ENCODE measurements at places on chromosomes 5 and 9.

GRCh38 chr5:143920772-143921171 is 108.8 kb downstream of the HMHB1 start:
- DNase-seq: no peak

DNA sequence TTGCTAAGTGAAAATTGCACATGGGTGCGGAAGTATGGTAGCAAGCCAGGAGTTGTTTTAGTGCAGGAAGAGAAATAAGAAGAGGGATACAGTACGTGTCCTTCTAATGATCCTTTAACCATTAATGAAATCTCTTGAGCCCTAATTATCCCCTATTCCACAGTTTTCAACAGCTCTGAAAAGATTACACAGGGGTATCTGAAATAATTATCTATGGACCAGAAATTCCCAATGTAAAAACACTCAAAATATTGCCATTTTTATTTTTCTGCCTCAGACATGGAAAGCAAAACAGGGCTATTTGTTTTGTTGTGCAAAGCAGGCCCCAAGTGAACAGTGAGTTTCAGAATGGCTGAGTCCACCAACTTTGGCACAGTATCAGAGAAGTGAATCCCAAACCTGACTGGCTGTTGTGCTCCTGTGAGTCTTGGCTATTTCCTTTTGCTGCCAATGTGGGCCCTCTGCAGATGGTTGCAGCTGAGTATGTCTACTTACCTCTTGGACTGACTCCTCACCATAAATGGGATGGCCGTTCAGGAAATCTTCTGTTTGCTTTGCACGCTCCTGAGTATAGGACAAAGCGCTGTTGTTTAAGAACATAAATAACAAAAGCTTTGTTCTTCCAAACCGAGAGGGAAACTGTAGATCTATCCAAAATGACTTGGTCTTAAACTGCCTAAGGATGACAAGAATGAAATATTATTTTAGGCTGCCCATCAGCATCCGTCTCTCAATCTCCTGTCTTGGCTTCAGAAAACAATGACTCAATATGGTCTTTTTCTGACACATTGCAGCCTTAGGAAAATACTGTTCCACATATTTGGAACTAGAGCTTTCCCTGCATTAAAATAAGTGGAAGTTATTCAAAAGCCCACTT is 204.1 kb downstream of the DEPDC1B start:
- DNase-seq: no peak

DNA sequence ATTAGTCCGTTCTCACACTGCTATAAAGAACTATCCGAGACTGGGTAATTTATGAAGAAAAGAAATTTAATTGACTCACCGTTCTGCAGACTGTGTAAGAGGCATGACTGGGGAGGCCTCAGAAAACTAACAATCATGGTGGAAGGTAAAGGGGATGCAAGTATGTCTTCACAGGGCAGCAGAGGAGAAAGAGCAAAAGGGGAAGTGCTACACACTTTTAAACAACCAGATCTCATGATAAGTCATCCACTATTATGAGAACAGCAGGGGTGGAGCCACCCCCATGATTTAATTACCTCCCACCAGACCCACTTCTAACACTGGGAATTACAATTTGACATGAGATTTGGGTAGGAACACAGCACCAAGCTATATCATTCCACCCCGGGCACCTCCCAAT is 26.6 kb downstream of the FST start:
- no peak for DNase-seq

DNA sequence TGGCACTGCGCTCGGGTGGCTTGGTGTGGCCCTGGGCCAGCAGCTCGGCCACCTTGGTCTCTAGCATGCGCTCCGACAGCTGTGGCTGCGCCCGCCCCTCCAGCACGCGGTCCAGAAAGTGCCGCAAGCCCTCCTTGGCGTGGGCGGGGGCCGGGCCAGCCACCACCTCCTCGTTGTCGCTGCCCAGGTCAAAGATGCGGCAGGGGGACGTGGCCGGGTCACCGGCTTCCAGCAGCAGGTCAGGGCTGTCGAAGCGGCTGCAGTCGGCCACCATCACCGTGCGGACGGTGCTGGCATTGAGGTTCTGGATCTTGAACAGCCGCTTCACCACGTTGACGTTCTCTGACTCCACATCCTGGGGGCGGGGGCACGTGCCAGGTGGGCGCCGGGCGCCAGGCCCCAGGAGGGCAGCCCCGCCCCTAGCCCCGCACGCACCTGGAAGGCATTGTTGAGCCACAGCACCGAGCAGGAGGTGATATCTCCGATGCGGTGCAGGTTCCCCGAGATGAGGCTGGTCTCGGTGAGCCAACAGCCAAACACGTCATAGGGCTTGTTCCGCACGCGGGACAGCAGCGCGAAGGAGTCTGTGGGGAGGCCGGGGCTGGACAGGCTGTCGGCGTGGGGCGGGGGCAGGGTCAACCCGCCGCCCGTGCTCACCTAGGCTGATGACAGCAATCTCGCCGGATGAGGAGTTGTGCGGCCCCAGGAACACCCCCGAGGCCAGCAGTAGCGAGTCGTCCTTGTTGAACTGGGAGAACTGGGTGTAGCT is 2.2 kb downstream of the FBXW5 start:
- DNase-seq: no peak

- DNase-seq: no peak
Measured at GRCh38 chr5:75824323-75824722, 107.1 kb upstream of the POC5 start.

DNA sequence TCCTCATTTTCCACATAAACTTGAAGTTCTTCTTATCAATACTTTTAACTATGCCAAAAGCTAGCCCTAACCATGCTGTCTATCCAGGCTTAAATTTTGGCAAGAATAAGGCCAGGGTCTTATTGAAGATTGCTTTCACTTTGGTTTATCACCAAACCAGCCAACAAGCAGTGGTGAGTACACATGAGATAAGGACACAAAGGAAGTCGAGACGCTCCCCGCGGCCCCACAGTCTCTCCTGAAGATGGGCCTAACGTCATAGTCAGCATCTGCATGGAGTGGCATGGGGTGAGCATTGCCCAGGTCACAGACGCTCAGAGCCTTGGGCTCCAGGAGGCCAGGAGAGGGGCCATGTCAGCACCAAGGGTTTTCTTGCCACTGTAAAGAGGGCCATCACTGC is 80.3 kb downstream of the ATPSCKMT start:
- DNase-seq: no peak

GRCh38 chr9:109641372-109641659 is 138.7 kb upstream of the PALM2AKAP2 start:
- DNase-seq: no peak
